HT1080 (cell line): ENCODE measurements at places on chromosomes 4 and X.

DNA sequence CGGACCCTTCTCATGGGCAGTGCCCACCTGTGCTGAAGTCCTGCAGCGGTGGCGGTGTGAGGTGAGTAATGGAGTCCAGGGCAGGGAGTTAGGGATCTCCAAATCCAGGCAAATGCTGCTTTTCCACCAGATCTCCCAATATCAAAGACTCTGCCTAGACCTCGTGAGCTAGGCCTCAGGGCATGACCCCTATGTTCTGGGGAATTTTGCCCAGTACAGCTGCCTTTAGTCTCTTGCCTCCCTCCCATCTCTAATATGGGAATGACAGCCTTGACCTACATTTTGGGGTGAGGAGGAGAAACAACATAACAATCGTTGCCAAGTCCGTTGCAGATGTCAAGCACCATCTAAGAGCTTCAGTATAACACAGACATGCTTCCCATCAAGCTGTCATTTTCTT, 7.3 kb downstream of the PAK3 start:
- no peak for DNase-seq

DNA sequence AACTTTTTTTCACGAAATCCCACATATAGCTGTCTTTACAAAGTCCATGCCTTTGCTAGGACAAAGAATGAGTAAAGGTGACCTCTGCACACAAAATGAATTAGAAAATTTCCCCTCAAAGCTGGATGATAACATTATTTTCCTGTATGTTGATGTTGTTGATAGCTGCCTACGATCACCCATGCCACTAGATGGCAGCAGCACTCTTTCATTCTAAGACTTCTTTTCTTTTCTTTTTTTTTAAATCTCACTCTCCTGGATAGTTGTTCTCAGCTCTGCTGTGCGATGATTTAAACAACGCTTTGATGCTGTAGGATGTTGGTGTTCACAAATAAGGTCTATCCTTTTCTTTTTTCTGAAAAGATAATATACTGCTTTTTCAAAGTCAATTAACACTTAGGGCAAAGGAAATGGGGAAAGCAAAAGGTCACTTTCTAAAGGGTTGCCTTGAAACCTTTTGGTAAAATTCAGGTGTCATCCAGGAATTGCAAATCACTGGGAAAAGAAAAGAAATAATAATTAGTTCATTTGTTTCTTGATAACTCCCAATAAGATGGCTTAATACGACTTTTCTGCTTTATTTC, 266.8 kb downstream of the C4orf33 start:
- DNase-seq, result peak; percentile 57

- DNase-seq, result no peak
Measured at GRCh38 chr4:95045429-95045828, 287.7 kb downstream of the BMPR1B start.

- DNase-seq, result no peak
Measured at GRCh38 chrX:44280116-44280515, 63.4 kb downstream of the EFHC2 start.

DNA sequence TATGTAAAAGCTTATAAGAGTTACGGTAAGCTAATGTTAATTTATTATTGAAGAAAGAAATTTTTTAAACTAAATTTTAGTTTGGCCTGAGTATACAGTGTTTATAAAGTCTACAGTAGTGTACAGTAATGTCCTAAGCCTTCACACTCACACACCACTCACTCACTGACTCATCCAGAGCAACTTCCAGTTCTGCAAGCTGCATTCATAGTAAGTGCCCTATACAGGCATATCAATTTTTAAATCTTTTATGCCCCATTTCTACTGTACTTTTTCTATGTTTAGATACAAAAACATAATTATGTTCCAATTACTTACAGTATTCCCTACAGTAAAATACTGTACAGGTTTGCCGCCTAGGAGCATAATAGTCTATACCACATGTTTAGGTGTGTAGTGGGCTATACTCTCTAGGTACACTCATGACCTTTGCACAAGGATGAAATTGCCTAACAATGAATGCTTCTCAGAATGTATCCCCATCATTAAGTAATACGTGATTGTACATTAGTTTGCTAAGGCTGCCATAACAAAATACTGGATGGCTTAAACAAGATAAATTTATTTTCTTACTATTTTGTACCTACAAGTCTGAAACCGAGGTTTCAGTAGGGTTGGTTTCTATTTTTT, 333.8 kb upstream of the PCDH7 start:
- peak; percentile 69 for DNase-seq

- DNase-seq, result no peak
Measured at GRCh38 chr4:93748373-93749291, 79.9 kb upstream of the ATOH1 start.

GRCh38 chr4:112637552-112637866, 566 bp downstream of the LARP7 start:
- DNase-seq, result no peak

- peak; percentile 88 for DNase-seq
Measured at GRCh38 chr4:158809611-158810486, 41.0 kb downstream of the FNIP2 start.

DNA sequence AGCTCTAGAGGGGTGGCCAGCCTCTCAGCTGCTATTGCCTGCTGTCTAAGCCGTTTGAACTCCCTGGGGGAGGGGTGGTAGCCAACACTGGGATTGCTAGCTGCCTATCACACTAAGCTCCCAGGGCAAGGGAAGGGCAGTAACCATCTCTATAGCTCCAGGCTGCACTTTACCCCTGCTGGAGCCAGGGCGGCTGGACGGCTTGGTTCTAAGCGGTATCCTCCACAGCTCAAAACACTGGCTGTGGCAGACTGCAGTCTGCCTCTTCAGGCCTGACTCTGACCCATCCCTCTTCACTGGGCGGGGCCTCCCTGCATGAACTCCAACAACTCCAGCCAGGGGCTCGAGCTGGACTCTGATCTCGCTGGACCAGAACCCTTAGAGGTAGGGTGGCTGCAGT, 55.3 kb upstream of the GNRHR start:
- no peak for DNase-seq

GRCh38 chrX:28595346-28595745, 8.1 kb downstream of the IL1RAPL1 start:
- no peak for DNase-seq

- no peak for DNase-seq
Measured at GRCh38 chr4:146105464-146105863, 70.1 kb upstream of the LSM6 start.

DNA sequence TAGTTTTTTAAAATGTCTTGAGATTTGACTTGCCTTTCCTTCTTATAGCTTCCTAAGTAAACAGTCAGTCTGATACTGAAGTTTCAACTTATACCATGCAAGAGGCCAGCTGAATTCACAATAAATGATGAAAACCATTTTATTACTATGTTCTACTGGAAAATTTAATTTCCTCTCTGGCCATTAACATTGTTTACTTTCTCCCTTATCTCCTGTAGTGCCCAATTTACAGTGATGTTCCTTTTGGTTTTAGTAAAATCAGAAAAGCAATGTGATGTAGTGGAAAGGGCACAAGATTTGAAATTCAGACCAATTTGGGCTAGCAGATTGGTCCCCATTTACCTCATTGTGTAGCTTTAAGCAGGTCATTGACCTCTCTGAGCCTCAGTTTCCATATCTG, 54.2 kb downstream of the SLC9A6 start:
- no peak for DNase-seq

GRCh38 chr4:39855909-39856512, 121.7 kb downstream of the PDS5A start:
- DNase-seq, result peak; percentile 66

GRCh38 chr4:119707336-119707735, 78.7 kb upstream of the PDE5A start:
- DNase-seq, result no peak

- no peak for DNase-seq
Measured at GRCh38 chr4:36930562-36931111, 313.9 kb upstream of the NWD2 start.

DNA sequence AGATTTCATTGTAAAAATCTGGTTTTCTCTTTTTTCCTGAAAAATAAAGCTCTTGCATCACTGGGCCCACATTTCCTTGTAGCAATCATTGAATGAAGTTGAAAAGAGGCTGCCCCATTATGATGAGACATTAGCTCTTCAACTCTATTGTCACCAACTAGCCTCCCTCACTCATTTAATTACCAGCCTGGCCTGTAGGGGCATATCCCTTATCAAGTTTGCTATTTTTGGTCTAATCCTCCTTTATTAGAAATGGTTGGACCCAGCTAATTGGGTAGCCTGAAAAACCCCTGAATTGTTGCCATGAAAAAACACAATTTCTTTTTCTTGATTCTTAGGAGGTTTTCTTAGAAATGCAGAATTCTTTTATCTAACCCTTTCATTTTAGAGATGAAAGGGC, 164.6 kb upstream of the CASK start:
- DNase-seq, result no peak

DNA sequence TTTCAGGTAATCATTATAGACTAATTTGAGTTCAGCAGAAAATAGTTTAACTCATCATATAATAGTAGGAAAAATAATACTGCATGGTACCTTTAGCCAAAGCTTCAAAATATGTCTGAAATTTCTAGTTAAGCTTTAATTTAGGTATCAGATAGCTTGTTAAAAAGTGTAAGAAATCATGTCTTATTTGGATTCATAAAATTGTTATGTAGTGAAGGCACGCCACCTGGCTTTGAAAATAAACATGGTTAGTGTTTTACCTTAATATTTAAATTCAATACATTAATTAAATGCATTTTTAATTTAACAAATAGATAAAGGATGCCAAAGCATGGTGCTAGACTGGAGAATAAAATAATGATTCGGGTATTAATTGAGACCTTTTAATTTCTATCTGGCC, 211.4 kb downstream of the FSTL5 start:
- no peak for DNase-seq

GRCh38 chrX:123399709-123400108, 215.6 kb downstream of the GRIA3 start:
- peak; percentile 4 for DNase-seq

GRCh38 chr4:88893961-88894360, 163.0 kb downstream of the FAM13A start:
- DNase-seq, result no peak

- DNase-seq, result no peak
Measured at GRCh38 chr4:173398779-173399415, at the start of gene SCRG1. Gene SCRG1, minus strand, starts transcription at chr4:173399116. Its CDS starts 7,702 bp downstream, at chr4:173391414.

DNA sequence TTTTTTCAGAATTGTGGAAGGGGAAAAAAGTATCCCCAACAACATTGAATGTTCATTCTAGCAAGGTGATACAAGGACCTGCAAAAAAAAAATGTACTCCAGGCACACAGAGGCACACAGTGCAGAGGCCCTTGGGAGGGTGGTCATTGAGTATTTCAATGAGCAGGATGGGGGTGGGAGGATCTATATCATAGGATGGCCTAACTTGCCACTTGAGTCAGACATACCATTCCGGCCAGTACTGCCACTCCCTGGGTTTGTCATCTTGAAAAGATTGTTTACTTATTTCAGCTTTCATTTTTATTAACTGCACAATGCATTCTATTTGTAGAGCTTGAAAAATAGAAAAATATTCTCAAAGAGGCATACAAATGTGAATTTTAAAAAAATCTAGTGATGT, 18.7 kb downstream of the ZNF595 start:
- no peak for DNase-seq

- DNase-seq, result no peak
Measured at GRCh38 chr4:10715135-10715534, 30.6 kb upstream of the CLNK start.

- no peak for DNase-seq
Measured at GRCh38 chrX:137479386-137479785, 86.5 kb upstream of the ZIC3 start.

DNA sequence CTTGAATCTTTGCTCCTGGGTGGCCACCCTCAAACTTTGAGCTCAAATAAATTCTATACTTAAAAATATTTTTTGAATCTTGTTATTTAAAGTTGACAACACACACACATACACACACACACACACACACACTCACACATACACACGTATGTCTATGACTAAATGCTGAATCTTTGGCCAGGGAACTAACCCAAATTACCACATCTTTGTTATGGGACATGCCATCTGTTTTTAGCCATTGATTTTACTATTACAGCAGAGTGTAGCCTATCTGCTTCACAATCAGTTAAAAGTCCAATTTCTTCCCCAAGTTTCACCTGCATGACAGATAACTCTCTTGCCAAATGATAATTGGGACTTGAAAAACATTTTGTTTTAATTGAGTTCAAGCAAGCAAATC, 45.0 kb upstream of the USP46 start:
- DNase-seq, result no peak

GRCh38 chr4:150582873-150583286, 929 bp downstream of the MAB21L2 start:
- no peak for DNase-seq

DNA sequence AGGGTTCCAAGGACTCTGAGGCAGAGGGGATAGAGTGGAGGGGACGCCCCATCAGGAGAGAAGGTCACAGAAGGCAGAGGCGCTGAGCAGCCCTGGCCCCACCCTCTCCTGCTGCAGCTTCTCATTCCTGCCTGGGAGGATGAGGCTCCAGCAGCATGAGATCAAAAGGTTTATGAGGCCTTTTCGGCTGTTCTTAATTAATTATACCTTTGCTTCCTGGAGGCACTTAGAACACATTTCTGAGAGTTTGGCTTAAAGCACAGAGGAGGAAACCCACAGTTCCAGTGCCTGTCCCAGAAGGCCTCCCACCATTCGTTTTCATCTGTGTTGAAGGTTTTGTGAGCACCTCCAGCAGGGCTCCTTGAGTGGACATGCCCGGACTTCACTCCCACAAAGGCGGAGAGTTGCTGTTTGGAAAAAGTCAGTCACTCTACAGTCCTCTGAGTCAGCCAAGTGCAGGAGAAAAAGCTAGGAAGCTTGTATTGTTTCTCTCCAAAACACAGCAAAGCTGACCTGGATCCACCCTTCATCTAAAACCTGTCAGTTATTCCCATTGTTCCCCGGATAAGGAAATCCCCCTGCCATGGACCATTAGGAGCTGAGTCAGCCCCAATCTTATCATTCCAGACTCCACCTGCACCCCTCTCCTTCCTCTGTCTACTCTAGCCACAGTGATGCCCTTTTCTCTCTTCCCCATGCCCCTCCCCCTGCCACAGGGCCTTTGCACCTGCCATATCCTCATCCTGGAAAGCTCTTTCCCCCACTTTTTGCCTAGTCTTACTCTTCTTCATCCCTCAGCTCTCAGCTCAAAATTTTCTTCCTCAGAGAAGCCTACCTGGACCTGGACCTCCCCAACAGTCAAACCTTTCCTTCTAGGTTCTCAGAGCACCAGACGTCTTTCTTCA, 276.8 kb downstream of the FBXW7 start:
- peak; percentile 86 for DNase-seq

- peak; percentile 1 for DNase-seq
Measured at GRCh38 chrX:95903490-95903889, 781.2 kb upstream of the DIAPH2 start.

GRCh38 chr4:25969374-25970155, 55.5 kb downstream of the SMIM20 start:
- DNase-seq, result no peak

GRCh38 chr4:20126906-20127305, 124.8 kb upstream of the SLIT2 start:
- peak; percentile 61 for DNase-seq
